ENCODE measurements at places on chromosomes 3 and 15.

DNA sequence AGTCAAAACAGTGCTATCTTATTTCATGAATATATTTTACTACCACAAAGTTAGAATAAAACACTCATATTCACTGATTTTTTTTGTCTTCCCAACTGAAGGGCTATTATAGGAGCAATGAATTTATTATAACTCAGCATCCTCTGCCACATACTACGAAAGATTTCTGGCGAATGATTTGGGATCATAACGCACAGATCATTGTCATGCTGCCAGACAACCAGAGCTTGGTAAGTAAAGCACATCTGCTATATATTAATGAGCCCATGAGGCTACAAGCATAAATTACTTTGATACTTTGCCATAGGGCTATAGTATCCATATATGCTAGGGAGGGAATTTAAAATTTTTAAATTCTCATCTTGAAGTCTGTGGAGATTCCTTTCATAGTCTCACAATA lies 95.9 kb downstream of the FEZF2 start:
- H3K36me3 ChIP-seq = peaks cover 3% of the 10 kb centered on the region
- H3K27me3 ChIP-seq = no peaks in the 10 kb centered on the region
- no peak for DNase-seq

DNA sequence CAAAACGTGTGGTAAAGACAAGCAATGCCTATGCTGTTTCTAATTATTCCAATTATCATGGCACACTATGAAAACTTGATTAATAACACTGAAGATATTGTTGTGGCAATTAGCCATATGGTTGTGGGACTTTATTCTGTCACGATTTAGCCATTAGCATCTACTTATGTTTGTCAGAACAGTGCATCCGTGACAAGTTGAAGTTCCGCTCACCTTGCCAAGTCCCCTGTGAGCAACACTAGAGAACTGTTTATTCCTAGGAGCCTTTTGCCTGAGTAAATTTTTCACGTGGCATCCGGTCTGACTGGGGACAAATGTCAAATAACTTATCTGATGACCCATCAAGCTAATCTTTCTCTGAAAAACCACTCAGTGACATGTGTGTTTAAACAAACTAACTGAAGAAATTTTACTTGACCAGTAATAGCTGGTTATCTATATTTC lies 403.3 kb downstream of the TBC1D5 start:
- no peaks in the 10 kb centered on the region for H3K4me1 ChIP-seq
- no peaks in the 10 kb centered on the region for H3K27me3 ChIP-seq
- no peak for DNase-seq
- no peak overlapping the region for H3K27ac ChIP-seq
- no peak overlapping the region for H3K4me3 ChIP-seq
- H3K36me3 ChIP-seq = no peaks in the 10 kb centered on the region

DNA sequence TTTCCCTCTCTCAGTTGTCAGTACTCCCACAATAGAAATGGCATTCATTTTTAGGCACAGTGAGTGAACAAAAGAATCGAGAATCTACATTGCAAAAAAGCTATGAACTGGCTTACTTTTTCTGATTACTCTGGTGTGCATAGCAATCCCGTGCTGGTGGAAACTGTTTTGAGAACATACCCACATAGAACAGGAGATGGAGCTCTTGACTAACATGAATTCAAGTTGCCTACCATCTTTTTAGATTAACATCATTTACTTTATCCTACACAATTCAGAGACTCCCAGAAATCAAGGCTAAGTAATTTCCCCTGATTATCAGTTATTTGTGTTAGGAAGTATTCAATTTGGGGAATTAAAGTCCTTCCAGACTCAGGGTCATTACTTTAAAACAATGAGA lies 326.6 kb downstream of the ARPP21 start:
- H3K4me1 ChIP-seq = no peaks in the 10 kb centered on the region
- H3K27me3 ChIP-seq = peaks cover 2% of the 10 kb centered on the region
- peak; percentile 38 for DNase-seq
- H3K36me3 ChIP-seq = no peaks in the 10 kb centered on the region
- no peak overlapping the region for H3K27ac ChIP-seq
- no peak overlapping the region for H3K4me3 ChIP-seq

- H3K27me3 ChIP-seq = peaks cover under 1% of the 10 kb centered on the region
- no peak overlapping the region for H3K27ac ChIP-seq
- H3K4me1 ChIP-seq = no peaks in the 10 kb centered on the region
- DNase-seq = no peak
These were observed 68.7 kb upstream of the ADPGK start for GRCh38 chr15:72852273-72852672.

- peaks cover 4% of the 10 kb centered on the region for H3K4me1 ChIP-seq
- no peak for DNase-seq
- H3K27ac ChIP-seq = no peak overlapping the region
- no peaks in the 10 kb centered on the region for H3K36me3 ChIP-seq
- no peak overlapping the region for H3K4me3 ChIP-seq
These were observed 29.9 kb upstream of the POLR2M start for GRCh38 chr15:57676585-57676984.

DNA sequence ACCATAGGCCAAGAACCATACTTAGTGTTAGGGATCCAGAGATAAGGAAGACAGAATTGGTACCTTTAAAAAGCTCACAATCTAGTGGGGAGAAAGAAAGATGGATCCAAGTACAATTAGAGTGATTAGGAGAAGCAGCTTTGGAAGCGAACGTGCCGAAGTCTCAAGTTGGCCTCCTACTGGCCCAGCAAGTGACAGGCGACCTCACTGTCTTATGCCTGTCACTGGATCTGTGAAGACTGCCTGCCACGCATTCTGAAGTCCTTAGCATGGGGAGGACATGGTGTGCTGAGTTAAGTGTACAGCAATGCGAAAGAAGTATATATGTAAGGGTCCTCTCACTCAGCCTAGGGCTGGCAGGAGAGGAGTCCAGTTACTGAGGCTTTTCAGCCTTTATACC lies 141.0 kb downstream of the GABRB3 start:
- no peaks in the 10 kb centered on the region for H3K27me3 ChIP-seq
- no peaks in the 10 kb centered on the region for H3K4me1 ChIP-seq
- DNase-seq = no peak
- H3K4me3 ChIP-seq = no peak overlapping the region
- no peak overlapping the region for H3K27ac ChIP-seq

DNA sequence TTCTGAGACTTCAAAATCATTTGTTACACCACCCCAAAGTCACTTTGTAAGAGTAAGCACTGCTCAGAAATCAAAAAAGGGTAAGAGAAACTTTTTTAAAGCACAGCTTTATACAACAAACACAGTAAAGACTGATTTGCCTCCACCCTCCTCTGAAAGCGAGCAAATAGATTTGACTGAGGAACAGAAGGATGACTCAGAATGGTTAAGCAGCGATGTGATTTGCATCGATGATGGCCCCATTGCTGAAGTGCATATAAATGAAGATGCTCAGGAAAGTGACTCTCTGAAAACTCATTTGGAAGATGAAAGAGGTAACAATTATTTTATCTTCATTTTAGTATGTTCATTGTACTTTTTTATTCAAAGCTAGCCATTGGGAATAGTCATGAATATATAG lies 32.6 kb downstream of the BLM start:
- H3K4me3 ChIP-seq = no peak overlapping the region

DNA sequence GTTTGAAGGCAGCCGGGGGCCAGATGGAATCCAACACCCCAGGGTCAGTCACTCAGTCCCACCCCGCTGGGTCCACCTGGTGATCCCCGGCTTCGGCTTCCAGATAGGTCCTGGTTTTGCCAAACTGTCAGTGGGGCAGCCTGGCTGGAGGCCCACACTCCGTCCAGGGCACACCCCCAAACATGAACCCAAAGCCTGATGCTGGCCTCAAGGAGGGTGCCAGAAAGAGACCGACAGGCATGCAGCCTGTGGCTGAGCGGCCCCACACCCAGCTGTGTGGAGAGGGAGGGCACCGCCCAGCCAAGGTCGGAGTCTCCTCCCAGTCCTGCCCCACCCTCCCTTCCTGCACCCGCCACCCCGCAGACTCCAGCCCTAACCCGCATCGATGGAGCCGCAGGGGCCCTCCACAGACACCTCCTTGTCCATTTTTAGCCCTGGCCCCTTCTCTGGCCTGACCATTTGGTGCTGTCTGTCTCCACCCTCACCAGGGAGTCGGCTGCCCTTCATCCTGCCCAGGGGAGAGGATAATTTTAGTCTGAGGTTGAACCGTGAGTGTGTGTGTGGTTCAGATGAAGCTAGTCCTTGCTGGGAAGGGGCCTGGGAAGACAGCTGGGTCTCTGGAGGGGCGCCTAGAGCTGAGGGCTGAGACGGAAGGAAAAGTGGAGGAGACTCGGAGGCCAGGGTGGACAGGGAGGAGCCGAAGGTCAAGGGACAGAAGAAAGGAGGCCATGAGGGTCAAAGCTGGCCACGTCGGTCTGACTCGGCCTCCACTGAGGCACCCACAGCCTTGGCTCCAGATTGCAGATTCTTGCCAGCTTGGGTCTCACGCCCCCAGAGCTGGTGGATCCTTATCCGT lies 23.1 kb downstream of the TNK2 start:
- H3K36me3 ChIP-seq = peaks cover 12% of the 10 kb centered on the region
- peak overlapping the region; percentile 85 for H3K27ac ChIP-seq
- no peak for DNase-seq
- peaks cover 28% of the 10 kb centered on the region for H3K4me1 ChIP-seq
- H3K27me3 ChIP-seq = no peaks in the 10 kb centered on the region

GRCh38 chr3:120481081-120481480 lies 30.3 kb upstream of the FSTL1 start:
- H3K27me3 ChIP-seq = no peaks in the 10 kb centered on the region
- DNase-seq = no peak
- H3K4me1 ChIP-seq = no peaks in the 10 kb centered on the region
- H3K27ac ChIP-seq = no peak overlapping the region
- no peaks in the 10 kb centered on the region for H3K36me3 ChIP-seq

DNA sequence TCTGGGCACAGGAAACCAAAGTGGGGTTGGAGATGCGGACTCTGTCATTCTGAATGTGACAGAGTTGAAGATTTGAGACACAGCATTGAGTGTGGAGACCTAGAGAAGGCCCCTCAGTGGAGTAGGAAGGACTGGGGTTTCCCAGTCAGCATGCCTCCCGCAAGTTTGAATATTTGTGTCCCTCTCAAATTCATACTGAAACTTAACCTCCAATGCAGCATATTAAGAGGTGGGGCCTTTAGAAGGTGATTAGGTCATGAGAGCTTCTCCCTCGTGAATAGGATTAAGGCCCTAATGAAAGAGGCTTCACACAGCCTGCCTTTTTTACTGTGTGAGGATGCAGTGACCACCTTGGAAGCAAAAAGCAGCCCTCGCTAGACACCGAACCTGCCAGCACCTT lies 8.0 kb downstream of the HDDC3 start:
- no peaks in the 10 kb centered on the region for H3K36me3 ChIP-seq
- no peaks in the 10 kb centered on the region for H3K27me3 ChIP-seq

- no peak overlapping the region for H3K4me3 ChIP-seq
- H3K27ac ChIP-seq = no peak overlapping the region
- no peaks in the 10 kb centered on the region for H3K36me3 ChIP-seq
- H3K27me3 ChIP-seq = no peaks in the 10 kb centered on the region
These were observed 255.8 kb upstream of the CDIN1 start for GRCh38 chr15:36323615-36324014.

DNA sequence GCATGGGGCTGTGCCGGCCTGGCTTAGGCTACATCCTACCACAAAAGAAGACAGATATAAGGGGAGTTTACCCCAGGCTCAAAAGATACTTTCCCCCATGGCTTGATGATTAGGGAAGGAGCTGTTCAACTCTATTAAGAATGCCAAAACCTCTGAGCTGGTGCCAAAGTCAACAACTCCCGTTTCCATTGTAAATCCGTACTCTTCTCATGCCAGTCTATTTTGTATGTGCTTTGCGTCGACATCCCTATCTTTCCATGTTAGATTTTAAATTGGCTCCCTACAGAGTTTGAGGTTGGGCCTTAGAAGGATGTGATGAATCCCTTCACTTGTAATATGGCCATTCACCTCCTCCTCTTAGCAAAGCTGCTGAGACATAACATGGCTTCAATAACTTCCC lies 46.9 kb downstream of the RLBP1 start:
- H3K27me3 ChIP-seq = no peaks in the 10 kb centered on the region
- H3K4me1 ChIP-seq = peaks cover 8% of the 10 kb centered on the region
- H3K4me3 ChIP-seq = no peak overlapping the region
- DNase-seq = peak; percentile 50

- DNase-seq = no peak
- no peaks in the 10 kb centered on the region for H3K36me3 ChIP-seq
- no peak overlapping the region for H3K27ac ChIP-seq
- H3K4me3 ChIP-seq = no peak overlapping the region
- H3K27me3 ChIP-seq = peaks cover 20% of the 10 kb centered on the region
These were observed 22.7 kb upstream of the CTNNB1 start for GRCh38 chr3:41176596-41176995.

DNA sequence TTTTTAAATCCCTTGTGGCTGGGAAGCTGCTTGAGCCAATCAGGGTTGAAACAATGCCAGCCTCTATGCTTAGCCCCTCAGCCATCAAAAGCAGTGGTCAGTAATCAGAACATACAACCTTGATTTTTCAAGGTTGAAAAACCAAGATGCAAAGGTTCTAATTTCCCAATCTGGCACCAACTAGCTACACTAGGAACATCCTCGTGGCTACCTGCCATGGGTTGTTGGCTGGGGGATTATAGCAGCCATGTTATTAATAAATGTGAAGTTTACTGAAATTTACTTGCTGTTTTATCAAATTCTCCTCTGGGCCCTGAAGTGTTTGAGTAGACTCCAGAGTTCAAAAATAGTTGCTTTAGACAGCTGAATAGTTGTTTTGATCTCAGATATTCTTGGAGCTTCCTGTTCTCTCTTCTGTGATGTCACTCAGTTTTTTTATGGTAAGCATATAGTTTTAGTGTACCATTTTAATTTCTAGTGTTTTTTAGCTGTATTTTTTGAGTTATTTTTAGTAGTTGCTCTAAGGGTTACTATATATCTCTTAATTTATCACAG lies 31.9 kb downstream of the PCCB start:
- no peak overlapping the region for H3K4me3 ChIP-seq
- DNase-seq = peak; percentile 8
- no peaks in the 10 kb centered on the region for H3K27me3 ChIP-seq
- H3K36me3 ChIP-seq = no peaks in the 10 kb centered on the region

- DNase-seq = no peak
- H3K4me3 ChIP-seq = no peak overlapping the region
- no peaks in the 10 kb centered on the region for H3K36me3 ChIP-seq
- H3K4me1 ChIP-seq = no peaks in the 10 kb centered on the region
These were observed 75.6 kb downstream of the DTWD1 start for GRCh38 chr15:49696433-49696832.

GRCh38 chr3:100602506-100603444 lies 6.6 kb upstream of the ADGRG7 start:
- no peak for DNase-seq
- no peak overlapping the region for H3K27ac ChIP-seq
- no peak overlapping the region for H3K4me3 ChIP-seq

GRCh38 chr15:57118013-57118799 lies 199.8 kb downstream of the TCF12 start:
- H3K27me3 ChIP-seq = no peaks in the 10 kb centered on the region
- H3K27ac ChIP-seq = peak overlapping the region; percentile 0
- no peak overlapping the region for H3K4me3 ChIP-seq
- DNase-seq = peak; percentile 81

GRCh38 chr3:170840291-170840859 lies 29.6 kb downstream of the RPL22L1 start:
- DNase-seq = peak; percentile 89
- no peaks in the 10 kb centered on the region for H3K4me1 ChIP-seq
- no peak overlapping the region for H3K4me3 ChIP-seq
- peaks cover 2% of the 10 kb centered on the region for H3K27me3 ChIP-seq

All from endothelial cell of umbilical vein (primary cell).